ENCODE measurements at places on chromosomes 12 and 14.
A peak's percentile ranks its signal among the peaks of the same experiment; 100 is the strongest.

DNA sequence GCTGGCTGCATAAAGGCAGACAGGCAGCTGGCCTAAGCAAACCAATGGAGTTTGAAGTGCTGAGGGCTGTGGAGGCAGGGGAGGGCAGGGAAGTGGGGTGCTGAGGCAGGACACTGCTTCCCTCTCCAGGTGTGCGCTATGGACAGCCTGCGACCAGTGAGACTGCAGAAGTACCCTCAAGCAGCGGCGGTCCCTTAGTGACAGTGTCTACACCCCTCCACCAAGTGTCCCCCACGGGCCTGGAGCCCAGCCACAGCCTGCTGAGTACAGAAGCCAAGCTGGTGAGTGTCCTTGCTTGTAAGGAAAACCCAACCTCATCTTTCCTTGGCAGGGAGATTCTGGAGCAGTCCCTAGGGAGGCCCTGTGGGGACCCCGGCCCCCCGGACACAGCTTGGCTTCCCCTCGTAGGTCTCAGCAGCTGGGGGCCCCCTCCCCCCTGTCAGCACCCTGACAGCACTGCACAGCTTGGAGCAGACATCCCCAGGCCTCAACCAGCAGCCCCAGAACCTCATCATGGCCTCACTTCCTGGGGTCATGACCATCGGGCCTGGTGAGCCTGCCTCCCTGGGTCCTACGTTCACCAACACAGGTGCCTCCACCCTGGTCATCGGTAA is 17.9 kb downstream of the HNF1A start:
- no peak for DNase-seq

- DNase-seq, result no peak
Measured at GRCh38 chr14:88044776-88045446, 40.0 kb downstream of the GPR65 start.

DNA sequence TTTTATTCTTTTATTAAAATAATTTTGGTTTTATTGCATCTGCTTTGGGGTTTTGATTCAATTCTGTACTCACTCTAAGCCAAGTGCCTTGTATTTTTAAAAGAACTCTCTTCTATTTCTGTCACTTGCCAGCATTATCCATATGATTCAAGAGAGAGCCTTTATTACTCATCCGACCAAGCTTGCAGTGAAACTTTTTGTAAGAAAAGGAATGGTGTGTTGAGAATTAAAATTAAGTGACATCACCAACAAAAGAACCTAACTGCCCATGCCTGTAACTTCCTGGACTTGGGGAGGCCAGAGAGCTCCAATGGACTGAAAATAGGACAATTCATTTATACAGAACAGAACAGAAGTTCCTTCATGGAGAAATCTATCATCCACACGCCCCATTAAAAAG is 52.1 kb downstream of the GALNT4 start:
- DNase-seq, result no peak

DNA sequence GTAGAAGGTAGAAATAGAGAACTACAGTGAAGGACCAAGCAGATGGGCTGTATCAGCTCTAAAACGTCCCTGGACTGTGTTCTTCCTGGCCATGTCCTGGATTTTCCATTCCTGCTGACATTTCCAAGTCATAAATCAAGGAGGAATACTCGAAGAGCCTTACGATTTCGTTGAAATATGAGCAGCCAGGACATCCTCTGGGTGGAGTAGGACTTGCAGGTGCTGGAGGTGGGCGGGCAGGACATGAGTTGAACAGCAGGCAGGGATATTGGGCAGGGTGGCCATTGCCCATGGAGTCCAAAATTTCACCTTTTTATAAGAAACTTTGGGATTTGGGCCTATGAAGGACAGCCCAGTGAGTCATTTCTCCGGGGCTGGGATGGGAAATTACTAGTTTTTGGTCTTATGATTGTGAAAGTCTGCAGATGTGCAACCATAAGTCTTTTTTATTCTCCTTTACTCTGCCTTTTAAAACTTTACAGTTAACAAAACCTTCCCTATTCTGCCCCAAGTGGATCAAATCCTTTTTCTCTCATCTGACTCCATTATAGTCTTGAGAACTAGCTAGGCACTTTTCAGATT is 88.8 kb downstream of the TMX1 start:
- DNase-seq, result no peak

GRCh38 chr12:76863837-76864236 is 15.0 kb downstream of the CSRP2 start:
- no peak for DNase-seq

GRCh38 chr12:75704208-75704607 is 192.8 kb upstream of the KRR1 start:
- DNase-seq, result no peak

- no peak for DNase-seq
Measured at GRCh38 chr12:47993491-47993890, 10.8 kb downstream of the COL2A1 start.

DNA sequence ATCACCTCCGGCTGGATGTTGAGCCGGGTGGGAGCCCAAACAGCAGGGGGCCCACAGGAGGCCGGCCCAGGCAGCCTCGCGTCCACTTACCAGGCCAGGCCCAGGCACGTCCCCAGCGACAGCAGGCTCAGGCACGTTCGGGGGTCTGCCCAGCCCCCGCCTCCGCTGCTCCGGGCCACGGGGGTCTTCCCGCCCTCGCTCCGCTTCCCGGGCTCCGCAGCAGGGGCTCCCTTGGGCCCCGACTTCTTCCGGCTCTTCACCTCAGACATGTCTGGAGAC is 216 bp downstream of the IKBIP start:
- peak; percentile 7 for DNase-seq

- no peak for DNase-seq
Measured at GRCh38 chr14:92563765-92564285, 50.2 kb downstream of the RIN3 start.

DNA sequence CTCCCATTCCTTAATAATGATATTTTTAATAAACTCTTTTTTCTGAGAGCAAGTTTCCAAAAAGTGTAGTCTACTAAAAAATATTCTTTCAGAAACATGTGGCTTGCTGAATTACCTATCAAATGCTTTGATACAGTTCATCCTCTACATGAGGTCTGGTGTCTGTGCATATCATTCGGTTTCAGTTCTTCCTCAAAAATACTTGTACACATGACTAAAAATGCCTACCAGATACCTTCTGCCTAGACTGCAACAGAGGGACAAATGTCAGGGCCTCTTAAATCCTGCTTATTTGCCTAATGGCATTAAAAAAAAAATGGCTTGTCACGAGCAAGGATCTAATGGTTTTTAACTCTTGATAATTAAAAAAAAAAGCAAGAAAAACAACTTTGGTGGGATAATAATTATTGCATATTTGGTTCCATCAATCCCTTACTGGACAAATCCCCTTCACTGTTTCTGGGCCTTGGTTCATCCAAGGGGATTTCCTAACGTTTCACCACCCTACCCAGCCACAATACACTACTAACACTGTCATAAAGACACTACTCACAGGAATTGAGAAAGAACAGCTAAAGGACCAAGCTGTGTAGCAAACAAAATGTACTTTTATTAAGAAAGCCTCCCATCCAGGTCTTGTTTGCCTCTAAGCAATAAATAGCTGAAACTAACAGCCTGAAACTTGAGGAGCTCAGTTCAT is 45.7 kb downstream of the PARP11 start:
- DNase-seq, result no peak

DNA sequence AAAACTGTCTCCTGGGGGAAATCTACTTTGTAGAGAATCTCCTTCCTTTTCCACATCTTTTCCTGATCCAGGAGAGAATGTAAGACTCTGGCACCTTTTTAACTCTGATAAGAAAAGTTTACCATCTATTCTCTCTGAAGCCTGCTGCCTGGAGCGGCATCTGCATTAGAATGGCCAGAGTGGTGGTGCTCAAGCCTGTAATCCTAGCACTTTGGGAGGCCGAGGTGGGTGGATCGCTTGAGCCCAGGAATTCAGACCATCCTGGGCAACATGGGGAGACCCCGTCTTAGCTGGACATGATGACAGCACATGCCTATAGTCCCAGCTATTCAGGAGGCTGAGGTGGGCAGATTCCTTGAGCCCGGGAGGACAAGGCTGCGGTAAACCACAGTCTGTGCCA is 1.4 kb upstream of the CHFR start:
- no peak for DNase-seq

DNA sequence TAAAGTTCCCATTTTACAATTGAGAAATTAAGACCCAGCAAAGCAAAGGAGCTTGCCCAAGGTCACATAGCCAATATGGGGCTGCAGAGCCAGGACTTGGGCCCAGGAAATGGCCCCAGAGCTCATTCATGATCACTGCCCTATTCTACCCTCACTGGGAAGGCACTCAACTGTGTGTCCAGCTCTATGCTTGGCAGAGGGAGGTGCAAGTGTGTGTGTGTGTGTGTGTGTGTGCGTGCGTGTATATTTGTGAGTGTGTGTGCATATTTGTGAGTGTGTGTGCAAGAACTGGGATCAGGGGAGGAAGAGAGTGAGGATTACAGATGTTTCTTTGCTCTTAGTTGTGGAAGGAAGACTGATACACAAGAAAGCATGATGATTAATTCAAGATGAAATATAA is 151.2 kb upstream of the CRY1 start:
- DNase-seq, result no peak

DNA sequence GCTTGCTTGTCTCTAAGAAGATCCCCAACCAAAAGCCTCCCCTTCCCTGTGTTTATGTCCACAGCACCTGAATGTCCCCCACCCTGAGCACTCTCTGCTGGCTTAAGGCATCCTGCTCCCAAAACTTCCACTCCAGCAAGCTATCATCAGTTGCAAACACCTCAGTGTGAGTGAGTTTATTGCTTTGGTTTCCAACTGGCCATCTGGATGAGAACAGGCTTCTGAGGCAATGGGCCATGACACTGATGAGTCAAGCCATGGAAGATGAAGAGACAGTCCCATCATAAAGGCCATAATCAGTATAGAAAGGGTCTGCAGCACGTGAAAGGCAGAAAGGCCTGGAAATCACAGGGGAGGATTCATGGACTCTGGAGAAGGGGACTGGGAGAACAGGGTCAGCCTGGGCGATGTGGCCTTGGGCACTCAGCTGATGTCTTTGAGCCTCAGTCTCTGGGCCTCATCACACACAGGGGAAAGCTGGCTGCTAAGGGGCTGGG is 12.8 kb downstream of the CMKLR1 start:
- no peak for DNase-seq

- no peak for DNase-seq
Measured at GRCh38 chr14:75971509-75971908, 10.3 kb downstream of the TGFB3 start.

GRCh38 chr12:121892673-121893561 is 4.3 kb downstream of the PSMD9 start:
- no peak for DNase-seq

- DNase-seq, result no peak
Measured at GRCh38 chr12:123265851-123266678, 5.6 kb downstream of the CDK2AP1 start.

DNA sequence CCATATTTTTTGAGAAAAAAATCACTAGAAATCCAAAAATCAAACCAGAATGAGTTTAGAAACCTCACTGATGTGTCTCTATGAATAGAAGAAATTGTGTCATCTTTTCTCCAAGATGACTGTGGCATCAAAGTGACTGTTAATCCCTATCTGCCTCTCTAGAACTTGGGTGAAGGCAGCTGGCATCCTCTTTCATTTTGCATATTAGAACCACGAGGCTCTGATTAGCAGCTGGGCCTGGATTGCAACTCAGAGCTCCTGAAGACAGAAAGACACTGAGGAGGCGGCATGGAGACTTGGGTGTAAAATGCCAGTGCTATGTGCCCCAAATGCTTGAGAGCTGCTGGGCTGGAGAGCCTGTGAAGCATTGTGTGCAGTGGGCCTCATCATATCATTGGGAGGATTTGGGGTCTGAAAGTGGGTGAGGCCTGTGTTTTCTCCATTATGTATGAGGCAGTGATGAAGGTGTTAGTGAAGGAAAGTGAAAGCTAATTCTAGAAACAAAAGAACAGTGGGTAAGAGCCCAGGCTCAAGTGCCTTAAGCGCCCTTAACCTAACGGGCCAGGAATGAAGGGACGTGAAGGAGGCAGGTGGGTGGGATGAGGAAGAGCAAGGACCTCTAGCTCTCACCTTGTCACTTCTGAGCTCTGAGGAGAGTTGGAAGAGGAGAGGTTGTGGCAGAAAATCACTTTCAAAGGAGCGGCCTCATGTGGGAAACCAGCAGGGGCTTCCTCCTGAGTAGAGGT is 26.2 kb downstream of the NKX2-8 start:
- no peak for DNase-seq

DNA sequence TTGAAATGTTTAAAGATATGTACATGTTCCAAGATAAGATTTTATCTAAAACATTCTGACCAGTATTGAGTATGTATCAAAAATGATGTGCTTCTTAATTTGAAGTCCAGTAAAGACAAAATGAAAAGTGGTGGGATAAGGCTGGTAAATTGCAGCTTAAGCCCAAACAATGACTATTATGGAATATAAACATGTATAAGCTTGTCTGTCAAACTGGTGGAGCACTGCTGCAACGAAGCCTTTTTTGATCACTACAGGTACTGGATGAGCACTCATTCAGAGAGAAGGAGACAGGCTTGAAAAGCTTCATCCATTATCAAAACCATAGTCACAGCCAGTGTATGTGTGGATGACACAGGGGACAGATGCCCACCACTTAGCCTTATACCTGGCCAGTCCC is 138.4 kb downstream of the ATP23 start:
- no peak for DNase-seq

- no peak for DNase-seq
Measured at GRCh38 chr12:54005531-54005852, 3.3 kb upstream of the HOXC8 start.

DNA sequence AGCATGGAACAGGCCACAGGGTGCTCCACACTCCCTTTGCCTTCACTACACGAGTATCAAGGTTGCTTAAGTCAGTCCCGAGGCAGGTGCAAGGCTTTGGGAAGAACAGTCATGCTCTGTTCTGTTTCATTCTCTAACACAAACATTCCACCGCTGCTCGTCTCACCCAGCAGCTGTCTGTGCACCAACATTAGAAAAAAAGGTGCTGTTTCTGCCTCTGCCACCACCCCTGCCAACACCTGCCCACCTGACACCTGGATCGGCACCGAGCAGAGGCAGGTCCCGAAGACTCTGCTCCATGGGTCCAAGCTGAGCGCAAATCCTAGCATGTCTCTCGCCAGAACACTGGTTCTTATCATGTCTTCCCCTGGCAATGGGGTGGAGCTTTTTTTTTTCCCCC is 347.7 kb downstream of the TMEM132D start:
- DNase-seq, result no peak

- DNase-seq, result no peak
Measured at GRCh38 chr12:93536111-93536765, 36.2 kb upstream of the SOCS2 start.

- DNase-seq, result no peak
Measured at GRCh38 chr12:27844366-27845090, 64.5 kb upstream of the MANSC4 start.

DNA sequence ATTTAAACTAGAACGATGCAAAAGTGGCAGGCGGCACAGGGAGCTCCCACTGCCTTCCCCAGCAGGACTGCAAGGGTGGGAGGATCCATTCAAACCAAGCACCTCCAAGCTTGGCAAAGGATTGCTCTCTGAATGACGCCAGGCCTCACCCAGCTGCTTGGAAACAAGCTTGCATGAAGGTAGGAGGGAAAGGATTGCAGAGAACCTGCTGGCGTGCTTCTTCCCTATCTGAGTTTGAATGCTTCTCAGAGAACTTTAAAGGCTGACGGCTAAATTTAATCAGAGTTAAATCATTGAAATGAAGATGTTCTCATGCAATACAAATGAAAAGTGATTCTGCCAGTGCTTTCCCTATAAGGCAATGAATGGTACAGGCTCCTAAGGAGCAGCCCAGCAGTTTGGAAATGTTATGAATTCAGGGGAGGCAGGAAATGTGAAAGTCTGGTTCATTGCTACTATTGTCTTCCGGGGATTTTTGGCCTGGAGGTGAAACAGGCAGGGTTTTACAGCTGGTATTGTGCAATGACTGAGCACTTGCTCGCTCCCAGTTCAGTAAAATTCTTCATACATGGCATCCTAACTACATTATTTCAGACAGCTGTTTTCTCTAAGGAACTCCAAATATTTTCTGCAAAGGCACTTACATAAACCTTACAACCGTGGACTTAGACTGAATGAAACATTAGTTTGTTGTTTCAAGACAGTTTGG is 31.9 kb upstream of the DUSP6 start:
- DNase-seq, result peak; percentile 96
